CD8-positive, alpha-beta T cell (primary cell): ENCODE measurements at places on chromosomes 6 and 20. TPM values are rescaled to one million over a fixed set of nuclear protein-coding genes. Genes with fewer than 3 reads are reported as not detected.

The ZC3H12D gene
- total RNA-seq = 45.9 TPM

The FOXQ1 gene
- total RNA-seq = not detected

The ID4 gene
- total RNA-seq = not detected

The BCAS1 gene
- not detected for total RNA-seq

The ZNF335 gene
- 96.1 TPM for total RNA-seq

The CASS4 gene
- 23.5 TPM for total RNA-seq

The SLC22A2 gene
- total RNA-seq = not detected

The DEFB113 gene
- not detected for total RNA-seq

The GLP1R gene
- not detected for total RNA-seq

The LMBRD1 gene
- 39.2 TPM for total RNA-seq

DNA sequence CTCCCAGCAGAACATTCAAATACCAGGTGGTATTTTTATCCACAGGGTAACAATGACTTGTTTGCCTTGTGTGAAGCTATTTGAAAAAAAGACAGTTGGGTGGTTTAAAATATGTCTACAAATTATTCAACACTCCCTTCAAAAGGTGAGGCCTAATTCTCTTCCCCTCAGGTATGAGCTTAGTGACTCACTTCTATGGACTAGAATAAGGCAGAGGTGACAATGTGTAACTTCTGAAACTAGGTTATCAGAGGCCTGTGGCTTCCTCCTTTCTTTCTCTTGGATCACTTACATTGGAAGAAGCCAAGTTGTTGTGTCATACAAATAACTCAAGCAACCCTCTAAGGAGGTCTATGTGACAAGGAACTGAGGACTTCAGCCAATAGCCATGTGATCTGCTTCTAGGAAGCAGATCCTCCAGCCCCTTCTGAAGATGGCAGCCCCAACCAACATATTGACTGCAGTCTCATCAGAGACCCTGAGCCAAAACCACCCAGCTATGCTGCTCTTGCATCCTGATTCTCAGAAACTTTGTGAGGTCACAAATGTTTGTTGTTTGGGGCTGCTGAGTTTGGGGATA is 102.6 kb downstream of the SNAP25 start:
- DNase-seq = no peak

DNA sequence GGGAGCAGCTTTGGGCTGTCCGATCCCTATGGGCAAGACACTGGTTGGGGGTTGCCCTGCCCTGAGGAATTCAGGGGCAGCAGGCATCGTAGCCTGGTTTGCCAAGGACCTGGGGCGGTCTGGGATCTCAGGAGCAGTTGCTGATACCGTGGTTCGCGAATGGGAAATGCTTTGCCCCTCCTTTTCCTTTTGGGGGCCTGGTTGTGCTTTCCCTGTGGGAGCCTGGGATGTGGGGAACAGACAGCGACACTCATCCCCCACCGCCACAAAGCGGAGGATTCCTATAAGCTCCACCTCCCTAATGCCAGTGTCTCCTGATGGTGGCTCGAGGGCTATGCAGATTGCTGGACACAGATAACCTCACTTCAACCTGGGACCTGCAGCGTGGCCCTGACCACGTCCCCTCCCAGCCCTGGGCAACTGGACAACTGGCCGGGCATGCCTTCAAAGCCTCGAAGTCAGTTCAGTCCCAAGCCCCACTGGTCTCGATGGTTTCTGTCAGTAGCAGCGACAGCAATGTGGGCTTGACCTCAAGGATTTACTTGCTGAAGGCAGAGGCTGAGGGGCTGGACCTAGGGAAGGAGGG is 3.3 kb downstream of the CEBPB start:
- no peak for DNase-seq

GRCh38 chr6:144216668-144217218 is 66.4 kb downstream of the STX11 start:
- no peak for DNase-seq

DNA sequence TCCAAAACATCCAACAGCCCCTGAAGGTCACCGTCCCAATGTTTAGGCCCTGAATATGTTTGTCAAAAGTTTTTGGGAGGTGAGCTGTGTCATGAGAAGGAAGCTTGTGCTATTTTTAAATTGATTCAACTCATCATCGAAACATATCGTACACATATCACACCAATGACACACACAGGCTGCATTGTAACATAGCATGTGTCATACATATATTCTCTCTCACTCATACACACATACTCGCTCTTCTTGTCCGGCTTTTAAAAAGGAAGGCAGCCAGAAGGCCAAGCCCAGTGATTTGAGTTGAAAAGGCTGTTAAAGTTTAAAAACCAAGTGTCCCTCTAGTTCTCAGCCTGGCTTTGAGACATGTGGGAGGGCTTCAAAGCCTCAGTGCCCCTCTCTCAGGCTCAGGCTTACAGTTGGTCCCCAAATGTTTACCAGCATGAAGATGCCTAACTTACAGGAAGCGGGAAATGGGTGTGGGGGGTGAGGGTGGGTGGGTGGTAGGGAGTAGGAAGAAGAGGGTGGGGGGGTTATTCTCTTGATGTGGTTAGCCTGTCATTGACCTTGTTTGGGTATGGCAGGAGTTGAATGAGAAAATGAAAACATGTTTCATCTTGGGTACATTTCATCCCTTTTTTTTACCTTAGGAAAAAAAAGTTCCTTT is 3.3 kb upstream of the PRDM1 start:
- no peak for DNase-seq

DNA sequence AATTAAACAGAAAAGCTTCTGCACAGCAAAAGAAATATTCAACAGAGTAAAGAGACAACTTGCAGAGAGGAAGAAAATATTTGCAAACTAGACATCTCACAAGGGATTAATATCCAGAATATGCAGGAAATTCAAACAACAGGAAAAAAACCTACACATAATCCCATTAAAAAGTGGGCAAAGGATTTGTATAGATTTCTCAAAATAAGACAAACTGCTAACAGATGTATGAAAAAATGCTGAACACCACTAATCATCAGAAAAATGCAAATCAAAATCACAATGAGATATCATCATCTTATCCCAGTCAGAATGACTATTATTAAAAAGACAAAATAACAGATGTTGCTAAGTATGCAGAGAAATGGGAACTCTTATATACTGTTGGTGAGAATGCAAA is 129.6 kb downstream of the SYNDIG1 start:
- DNase-seq = no peak

DNA sequence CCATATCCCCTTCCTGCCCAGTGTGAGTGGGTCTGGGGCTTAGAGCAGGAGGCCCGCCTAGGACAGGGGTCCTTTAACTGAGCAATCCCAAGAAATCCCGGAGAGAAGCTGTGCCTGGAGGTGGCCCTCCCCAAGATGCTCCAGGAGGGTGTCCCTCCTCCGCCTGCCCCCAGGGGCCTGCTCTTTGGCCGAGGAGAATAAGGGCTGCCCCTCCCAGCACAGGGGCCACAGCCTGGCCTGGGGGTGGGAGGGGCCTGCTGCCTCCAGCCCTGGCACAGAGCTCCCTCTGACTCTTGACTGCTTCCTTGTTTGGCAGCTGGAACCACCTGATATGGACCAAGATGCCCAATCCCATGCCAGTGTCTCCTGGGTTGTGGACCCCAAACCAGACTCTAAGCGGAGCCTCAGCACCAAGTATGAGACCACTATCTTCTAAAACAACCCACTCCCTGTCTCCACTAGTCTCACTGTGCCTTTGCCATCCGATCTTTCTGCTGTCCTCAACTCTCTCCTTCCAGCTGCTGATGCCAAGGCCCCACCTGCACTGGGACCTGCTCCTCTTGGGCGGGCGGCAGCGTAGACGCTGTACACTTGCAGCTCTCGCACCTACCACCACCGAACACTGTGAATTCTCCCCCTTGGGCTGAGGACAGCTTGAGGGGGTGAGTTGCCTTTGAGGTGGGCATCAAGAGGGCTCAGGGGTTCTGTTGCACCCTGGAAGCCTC is 54.3 kb downstream of the TCP11 start:
- no peak for DNase-seq

- DNase-seq = no peak
These were observed 80.8 kb upstream of the BEND3 start for GRCh38 chr6:107196152-107196551.

- DNase-seq = no peak
These were observed 102.2 kb upstream of the PTCHD4 start for GRCh38 chr6:48213076-48213788.

DNA sequence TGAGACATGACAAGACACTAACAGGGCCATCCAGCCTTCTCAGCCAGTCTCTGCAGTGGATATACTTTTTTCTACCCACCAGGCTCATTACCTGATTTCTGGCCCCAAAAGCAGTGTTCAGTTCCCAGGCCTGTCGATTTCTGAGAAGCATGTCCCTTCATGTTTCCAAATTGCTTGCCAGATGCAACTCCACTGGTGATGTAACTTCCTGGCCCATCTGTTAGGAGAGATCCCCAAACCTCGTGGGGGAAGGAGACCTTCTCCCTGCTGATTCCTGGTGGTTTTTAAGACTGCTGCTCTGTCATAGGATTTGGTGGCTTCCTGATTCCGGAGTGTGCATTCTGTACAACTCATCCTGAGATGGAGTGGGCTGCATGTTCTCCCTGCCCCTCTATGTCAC is 31.6 kb upstream of the MRPS10 start:
- no peak for DNase-seq

- no peak for DNase-seq
These were observed 924.6 kb upstream of the GJE1 start for GRCh38 chr6:141208101-141208500.

- DNase-seq = no peak
These were observed 184.4 kb downstream of the PTPRK start for GRCh38 chr6:128335963-128336362.

DNA sequence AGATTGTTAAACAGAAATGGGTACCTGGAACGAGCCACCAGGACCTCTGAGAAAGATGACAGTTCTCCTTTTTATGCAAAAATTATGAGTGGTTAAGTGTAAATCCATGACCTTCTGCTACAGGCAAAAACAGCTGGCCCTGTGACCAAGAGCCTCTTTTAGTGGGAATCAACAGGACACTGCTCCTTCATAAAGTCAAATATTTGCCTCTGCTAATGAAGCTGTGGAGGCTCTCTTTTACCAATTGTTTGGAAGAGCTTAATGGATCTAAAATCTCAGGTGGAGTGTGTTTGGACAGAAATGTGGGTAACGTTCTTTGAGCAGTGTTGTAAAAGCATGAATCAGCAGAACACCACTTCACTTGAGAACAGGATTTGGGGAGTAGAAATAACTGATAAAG is 117.5 kb upstream of the PCSK2 start:
- no peak for DNase-seq

DNA sequence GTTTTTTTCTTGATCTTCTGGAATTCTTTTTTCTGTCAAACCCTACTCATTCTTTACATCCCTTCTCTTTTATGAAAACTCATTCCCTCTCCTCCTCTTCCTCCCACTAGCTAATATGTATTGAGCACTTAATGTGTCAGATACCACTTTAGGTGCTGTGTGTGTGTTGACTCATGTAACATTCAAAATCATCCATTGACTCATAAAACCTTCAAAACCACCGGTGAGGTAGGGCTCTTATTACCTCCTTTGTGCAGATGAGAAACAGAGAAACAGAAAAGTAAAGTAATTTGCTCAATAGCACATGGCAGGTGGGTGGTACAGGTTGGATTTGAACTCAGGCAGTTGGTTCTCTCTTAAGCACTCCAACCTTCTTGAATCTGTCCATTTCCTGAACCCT is 136.3 kb upstream of the NEDD9 start:
- no peak for DNase-seq

GRCh38 chr20:44896583-44896982 is 11.1 kb downstream of the YWHAB start:
- DNase-seq = no peak

GRCh38 chr6:14754751-14755513 is 490.9 kb upstream of the JARID2 start:
- no peak for DNase-seq

GRCh38 chr6:158686791-158687381 is 37.0 kb downstream of the SYTL3 start:
- peak; percentile 94 for DNase-seq

GRCh38 chr6:7580537-7580926 is 9.5 kb upstream of the SNRNP48 start:
- DNase-seq = no peak

GRCh38 chr6:44238687-44239350 is 8.1 kb upstream of the HSP90AB1 start:
- DNase-seq = no peak

DNA sequence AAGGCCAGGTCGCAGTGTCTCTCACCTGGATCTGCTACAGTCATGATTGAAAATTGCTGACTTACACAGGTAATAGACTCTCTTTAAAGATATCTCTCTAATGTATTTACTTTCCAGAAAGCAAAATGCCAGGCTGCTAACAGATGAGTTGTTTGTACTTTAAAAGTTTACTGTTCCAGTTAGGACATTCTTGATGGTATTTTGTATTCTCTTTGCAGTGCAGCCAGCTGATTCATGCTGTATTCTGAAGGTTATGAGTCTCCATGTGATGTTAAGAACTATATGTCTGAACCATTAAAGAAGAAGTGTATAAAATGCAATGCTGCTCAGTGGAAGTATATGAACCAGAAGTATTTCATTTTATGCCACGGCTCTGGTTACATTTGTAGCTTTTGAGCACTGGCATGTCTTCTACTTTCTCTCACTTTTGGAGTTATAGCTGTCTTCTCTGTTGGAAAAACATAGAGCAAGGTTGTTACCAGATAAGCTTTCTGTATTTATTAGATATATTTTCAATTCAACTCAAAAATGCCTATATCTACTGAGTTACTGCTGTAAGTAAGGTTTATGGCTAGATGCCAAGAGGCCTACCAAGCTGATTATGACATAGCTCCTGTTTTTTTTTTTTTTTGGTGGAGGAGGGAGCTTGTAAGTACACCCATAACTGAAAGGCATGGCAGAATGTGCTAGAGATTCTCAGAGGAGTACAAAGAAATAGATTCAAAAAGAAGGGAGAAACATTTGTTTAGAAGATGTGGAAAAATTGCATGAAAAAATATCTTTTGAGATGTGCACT is 130.5 kb upstream of the MAN1A1 start:
- DNase-seq = no peak

DNA sequence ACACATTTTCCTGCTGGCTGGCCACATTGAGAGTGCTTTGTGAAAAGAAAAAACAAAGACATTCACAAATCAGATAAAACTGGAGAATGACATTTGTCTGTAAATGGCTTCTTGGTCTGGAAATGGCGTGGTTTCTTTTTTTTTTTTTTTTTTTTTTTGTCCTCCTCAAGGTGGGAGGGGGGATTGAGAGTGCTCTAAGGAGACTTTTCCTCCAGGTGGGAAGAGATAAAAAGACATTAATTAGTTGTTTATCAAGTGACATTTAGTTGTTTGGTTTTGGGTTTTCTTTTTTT is 40.4 kb downstream of the GNAS start:
- DNase-seq = no peak

- no peak for DNase-seq
These were observed 868.3 kb upstream of the FLRT3 start for GRCh38 chr20:15205719-15206118.
